ENCODE measurements at places on chromosomes 7 and 10.

- no peak for DNase-seq
- H3K27ac ChIP-seq: no peak overlapping the region
- no peak overlapping the region for H3K4me3 ChIP-seq
- H3K36me3 ChIP-seq: no peaks in the 10 kb centered on the region
- H3K4me1 ChIP-seq: peaks cover 7% of the 10 kb centered on the region
Measured at GRCh38 chr10:50506861-50507573, 116.7 kb downstream of the SGMS1 start.

- no peak overlapping the region for H3K4me3 ChIP-seq
- no peaks in the 10 kb centered on the region for H3K27me3 ChIP-seq
- no peak for DNase-seq
- no peak overlapping the region for H3K27ac ChIP-seq
- H3K4me1 ChIP-seq: no peaks in the 10 kb centered on the region
- H3K36me3 ChIP-seq: no peaks in the 10 kb centered on the region
Measured at GRCh38 chr7:139328375-139328774, 12.8 kb upstream of the FMC1 start.

GRCh38 chr10:122448600-122448999 is 5.9 kb upstream of the ARMS2 start:
- no peak for DNase-seq
- no peak overlapping the region for H3K4me3 ChIP-seq
- no peak overlapping the region for H3K27ac ChIP-seq
- H3K27me3 ChIP-seq: no peaks in the 10 kb centered on the region
- no peaks in the 10 kb centered on the region for H3K36me3 ChIP-seq
- H3K4me1 ChIP-seq: no peaks in the 10 kb centered on the region

DNA sequence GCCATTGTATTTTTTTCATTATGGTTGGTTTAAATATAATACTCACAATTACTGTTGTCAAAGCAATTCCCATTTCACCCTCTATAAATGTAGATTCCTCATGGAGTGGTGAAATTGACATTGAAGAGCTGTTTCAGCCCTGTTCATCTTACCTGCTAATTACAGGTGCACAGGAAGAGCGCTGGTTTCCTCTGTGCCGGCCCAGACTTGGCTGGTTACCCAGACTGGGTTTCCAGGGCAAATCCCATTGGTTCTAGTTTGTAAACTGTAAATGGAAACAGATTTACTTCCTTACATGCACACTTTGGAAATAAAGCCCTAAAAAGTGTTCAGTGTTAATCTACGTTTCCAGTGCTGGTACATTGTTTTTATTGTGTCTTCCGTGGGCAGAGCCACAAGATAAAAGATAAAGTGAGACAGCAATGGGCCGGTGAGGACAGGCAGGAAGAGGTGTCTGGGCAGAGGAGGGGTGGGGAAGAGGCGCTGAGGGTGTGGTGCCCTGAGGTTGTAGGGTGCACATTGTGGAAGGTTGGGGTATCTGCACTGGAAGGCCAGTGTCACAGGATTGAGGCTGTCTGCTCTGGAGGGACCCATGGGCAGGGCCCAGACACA is 71.6 kb upstream of the ZPBP start:
- H3K27me3 ChIP-seq: no peaks in the 10 kb centered on the region
- no peaks in the 10 kb centered on the region for H3K4me1 ChIP-seq
- no peak overlapping the region for H3K27ac ChIP-seq
- no peaks in the 10 kb centered on the region for H3K36me3 ChIP-seq

DNA sequence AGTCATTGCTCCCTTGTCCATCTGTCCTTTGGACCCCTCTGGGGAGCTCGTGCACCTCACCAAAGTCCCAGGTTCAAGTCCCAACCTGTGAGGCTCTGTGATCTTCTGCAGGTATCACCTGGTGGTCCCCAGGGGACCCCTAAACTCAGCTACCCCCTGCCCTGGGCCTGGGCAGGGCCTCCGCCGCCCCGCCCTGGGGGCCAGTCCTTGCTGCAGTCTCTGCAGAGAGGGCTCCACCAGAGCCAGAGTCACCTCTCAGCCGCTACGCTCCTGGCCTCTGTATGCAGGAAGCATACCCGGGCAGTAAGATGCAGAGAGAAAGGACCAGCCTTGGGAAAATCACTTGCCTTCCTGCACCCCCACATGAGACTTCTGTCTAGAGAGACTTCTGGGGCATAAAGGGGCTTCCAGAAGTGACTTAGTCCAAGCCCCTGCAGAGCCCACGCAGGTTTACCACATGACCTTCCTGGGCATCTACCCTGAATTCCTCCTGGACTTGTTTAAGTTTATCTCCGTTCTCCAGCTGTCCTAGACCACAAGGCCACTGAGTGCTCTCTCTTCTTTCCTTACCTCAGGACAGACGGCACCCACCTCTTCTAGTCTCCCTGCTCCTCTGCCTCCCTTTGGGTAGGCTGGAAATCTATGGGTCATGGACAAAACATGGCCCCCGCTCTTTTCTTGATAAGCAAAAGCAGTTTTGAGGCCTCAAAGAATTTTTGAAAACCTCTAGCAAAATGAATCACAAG is 21.2 kb downstream of the CALML5 start:
- no peaks in the 10 kb centered on the region for H3K4me1 ChIP-seq
- no peak overlapping the region for H3K4me3 ChIP-seq
- no peaks in the 10 kb centered on the region for H3K36me3 ChIP-seq
- no peak for DNase-seq

- no peak overlapping the region for H3K4me3 ChIP-seq
- no peak for DNase-seq
- H3K4me1 ChIP-seq: peaks cover 5% of the 10 kb centered on the region
- no peak overlapping the region for H3K27ac ChIP-seq
- H3K27me3 ChIP-seq: no peaks in the 10 kb centered on the region
- no peaks in the 10 kb centered on the region for H3K36me3 ChIP-seq
Measured at GRCh38 chr7:138665669-138666140, 35.5 kb downstream of the SVOPL start.

GRCh38 chr10:97399843-97400545 is 1.1 kb downstream of the RRP12 start:
- DNase-seq: no peak
- peaks cover 10% of the 10 kb centered on the region for H3K4me1 ChIP-seq
- H3K36me3 ChIP-seq: no peaks in the 10 kb centered on the region
- H3K4me3 ChIP-seq: peak overlapping the region; percentile 93
- H3K27me3 ChIP-seq: no peaks in the 10 kb centered on the region

DNA sequence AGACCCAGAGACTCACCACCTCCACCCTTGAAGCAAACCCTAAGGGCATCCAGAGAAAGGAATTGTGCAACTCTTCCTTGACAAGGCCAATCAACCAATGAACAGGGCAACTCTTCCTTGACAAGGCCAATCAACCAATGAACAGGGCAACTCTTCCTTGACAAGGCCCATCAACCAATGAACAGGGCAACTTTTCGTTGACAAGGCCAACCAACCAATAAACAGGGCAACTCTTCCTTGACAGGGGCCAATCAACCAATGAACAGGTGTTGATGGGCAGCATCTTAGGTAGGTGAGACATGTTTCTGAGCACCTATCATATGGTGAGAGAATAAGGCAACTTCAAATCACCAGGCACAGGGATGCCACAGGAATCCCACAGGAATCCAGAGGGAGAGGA is 181.5 kb upstream of the RNF32 start:
- no peaks in the 10 kb centered on the region for H3K36me3 ChIP-seq

DNA sequence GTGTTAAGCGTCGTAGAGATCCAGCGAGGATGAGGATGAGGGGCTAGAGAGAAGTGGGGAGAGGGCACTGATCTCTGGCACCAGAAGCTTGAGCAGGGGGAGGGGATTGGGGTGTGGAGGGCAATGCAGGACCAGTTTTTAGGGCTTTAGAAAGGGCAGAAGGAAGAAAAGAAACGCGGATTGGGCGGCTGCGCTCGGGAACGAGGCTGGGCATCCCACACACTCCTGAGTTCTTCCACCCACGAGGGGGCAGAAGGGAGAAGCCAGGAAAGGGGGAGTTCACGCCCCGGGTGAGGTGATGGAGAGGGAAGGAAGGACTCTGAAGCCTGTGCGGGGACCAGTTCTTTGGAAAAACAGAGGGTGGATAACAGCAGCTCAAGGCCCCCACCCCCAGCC is 6.1 kb upstream of the VGF start:
- no peak overlapping the region for H3K4me3 ChIP-seq
- no peaks in the 10 kb centered on the region for H3K36me3 ChIP-seq
- no peak overlapping the region for H3K27ac ChIP-seq

DNA sequence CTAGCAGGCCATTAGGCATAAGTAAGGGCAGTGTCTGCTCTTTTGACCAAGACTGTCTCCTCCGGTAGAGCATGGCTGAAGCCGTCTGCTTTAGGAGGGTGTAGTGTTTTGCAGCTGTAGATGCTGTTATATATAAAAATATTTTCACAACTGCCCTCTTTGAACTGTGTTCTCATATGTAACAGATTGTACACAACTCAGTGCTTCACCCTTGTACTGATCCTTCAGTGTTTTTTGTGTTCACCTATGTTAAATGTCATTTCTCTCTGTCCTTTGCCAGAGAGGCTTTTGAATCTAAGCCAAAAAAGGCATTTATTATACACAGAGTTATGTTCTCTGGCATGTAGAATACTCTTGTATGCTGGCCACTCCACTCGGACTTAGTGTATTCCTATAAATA is 135.5 kb downstream of the BICC1 start:
- no peaks in the 10 kb centered on the region for H3K36me3 ChIP-seq
- H3K4me3 ChIP-seq: no peak overlapping the region
- no peak for DNase-seq
- H3K27ac ChIP-seq: no peak overlapping the region
- H3K4me1 ChIP-seq: peaks cover 20% of the 10 kb centered on the region
- H3K27me3 ChIP-seq: no peaks in the 10 kb centered on the region

DNA sequence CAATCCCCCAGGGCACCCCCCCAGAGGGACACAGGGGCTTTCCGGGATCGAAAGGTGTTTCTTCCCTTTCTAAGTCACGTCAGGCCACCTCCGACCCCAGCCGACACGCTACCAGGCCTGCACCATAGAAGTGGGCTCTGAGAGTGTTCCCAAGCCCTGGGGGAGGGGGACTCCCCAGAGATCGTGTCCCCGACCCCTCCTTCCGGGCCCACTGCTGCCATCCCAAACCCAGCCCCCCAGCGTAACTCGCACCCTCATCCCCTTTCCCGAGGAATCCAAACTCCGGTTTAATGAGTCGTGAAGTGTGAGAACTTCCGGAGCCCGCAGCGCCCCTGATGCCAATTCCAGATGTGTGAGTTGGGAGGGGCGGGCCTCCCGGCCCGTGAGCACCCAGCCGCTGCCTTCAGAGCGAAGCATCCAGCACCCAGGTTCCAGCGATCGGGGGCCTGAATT is 11.3 kb downstream of the UNCX start:
- H3K36me3 ChIP-seq: no peaks in the 10 kb centered on the region
- peaks cover 58% of the 10 kb centered on the region for H3K27me3 ChIP-seq
- no peak overlapping the region for H3K27ac ChIP-seq
- peaks cover 18% of the 10 kb centered on the region for H3K4me1 ChIP-seq

GRCh38 chr10:18333621-18334020 is 193.4 kb downstream of the CACNB2 start:
- H3K27me3 ChIP-seq: no peaks in the 10 kb centered on the region
- H3K4me1 ChIP-seq: peaks cover 5% of the 10 kb centered on the region
- peak overlapping the region; percentile 57 for H3K27ac ChIP-seq
- peak overlapping the region; percentile 62 for H3K4me3 ChIP-seq
- no peak for DNase-seq
- no peaks in the 10 kb centered on the region for H3K36me3 ChIP-seq

GRCh38 chr10:119425881-119426170 is 116.7 kb downstream of the RGS10 start:
- no peaks in the 10 kb centered on the region for H3K27me3 ChIP-seq
- H3K4me1 ChIP-seq: peaks cover 42% of the 10 kb centered on the region
- H3K36me3 ChIP-seq: peaks cover 47% of the 10 kb centered on the region
- DNase-seq: no peak

DNA sequence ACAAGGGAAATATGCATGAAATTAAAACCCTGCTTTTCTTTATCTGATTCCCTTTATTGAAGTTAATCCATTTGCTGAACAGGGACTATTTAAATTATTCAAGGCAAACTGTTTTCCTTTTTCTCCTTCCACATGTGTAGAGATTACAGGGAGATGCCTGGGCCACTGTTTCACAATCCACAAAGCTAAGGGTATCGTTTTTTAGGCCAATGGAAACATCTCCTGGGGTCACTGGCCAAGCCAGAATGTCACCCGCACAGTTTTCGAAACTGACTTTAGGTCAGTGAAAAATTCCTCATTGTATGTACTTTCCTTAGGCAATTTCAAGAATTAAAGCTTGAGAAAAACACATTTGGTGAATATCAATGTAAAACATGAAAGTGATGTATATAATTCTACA is 259.2 kb upstream of the BMPER start:
- H3K4me1 ChIP-seq: no peaks in the 10 kb centered on the region
- no peak overlapping the region for H3K4me3 ChIP-seq
- H3K27me3 ChIP-seq: no peaks in the 10 kb centered on the region
- no peaks in the 10 kb centered on the region for H3K36me3 ChIP-seq
- no peak overlapping the region for H3K27ac ChIP-seq
- DNase-seq: no peak

GRCh38 chr10:11448190-11448544 is 163.3 kb downstream of the USP6NL start:
- no peaks in the 10 kb centered on the region for H3K27me3 ChIP-seq
- H3K27ac ChIP-seq: no peak overlapping the region
- no peaks in the 10 kb centered on the region for H3K36me3 ChIP-seq
- no peak overlapping the region for H3K4me3 ChIP-seq

- no peak overlapping the region for H3K27ac ChIP-seq
- H3K4me3 ChIP-seq: no peak overlapping the region
- DNase-seq: no peak
- no peaks in the 10 kb centered on the region for H3K36me3 ChIP-seq
- H3K4me1 ChIP-seq: no peaks in the 10 kb centered on the region
Measured at GRCh38 chr10:45495438-45496152, 121.6 kb downstream of the ALOX5 start.

GRCh38 chr7:150385302-150385723 is 6.2 kb downstream of the ZNF775 start:
- no peaks in the 10 kb centered on the region for H3K27me3 ChIP-seq
- no peak for DNase-seq
- H3K4me1 ChIP-seq: peaks cover 10% of the 10 kb centered on the region
- H3K27ac ChIP-seq: no peak overlapping the region
- no peak overlapping the region for H3K4me3 ChIP-seq

DNA sequence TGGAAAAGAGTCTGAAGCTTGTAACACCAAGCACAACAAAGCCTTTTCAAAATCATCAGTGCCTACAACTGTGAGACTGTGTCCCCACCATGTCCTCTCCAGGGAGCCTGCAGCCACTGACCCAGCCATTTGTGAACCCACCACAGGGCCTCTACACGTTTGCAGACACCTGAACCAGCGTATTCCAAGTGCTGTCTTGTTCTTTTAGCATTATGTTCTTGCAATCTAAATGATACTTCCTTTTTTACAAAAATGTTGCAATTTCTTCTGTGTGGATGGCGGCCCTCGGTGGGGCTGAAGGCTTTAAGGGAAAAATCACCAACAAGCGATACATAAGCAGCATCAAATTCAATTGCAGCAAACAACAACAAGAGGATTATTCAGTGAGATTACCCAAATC is 403.2 kb upstream of the MGMT start:
- no peaks in the 10 kb centered on the region for H3K27me3 ChIP-seq
- no peaks in the 10 kb centered on the region for H3K36me3 ChIP-seq
- DNase-seq: no peak
- H3K4me1 ChIP-seq: no peaks in the 10 kb centered on the region
- H3K27ac ChIP-seq: no peak overlapping the region

Data from thoracic aorta (tissue), 2 donors.